Esophagus muscularis mucosa (tissue), 4 donors: ENCODE measurements at places on chromosomes 11 and 22. TPM values are rescaled to one million over a fixed set of nuclear protein-coding genes. Genes with fewer than 3 reads are reported as not detected.

DNA sequence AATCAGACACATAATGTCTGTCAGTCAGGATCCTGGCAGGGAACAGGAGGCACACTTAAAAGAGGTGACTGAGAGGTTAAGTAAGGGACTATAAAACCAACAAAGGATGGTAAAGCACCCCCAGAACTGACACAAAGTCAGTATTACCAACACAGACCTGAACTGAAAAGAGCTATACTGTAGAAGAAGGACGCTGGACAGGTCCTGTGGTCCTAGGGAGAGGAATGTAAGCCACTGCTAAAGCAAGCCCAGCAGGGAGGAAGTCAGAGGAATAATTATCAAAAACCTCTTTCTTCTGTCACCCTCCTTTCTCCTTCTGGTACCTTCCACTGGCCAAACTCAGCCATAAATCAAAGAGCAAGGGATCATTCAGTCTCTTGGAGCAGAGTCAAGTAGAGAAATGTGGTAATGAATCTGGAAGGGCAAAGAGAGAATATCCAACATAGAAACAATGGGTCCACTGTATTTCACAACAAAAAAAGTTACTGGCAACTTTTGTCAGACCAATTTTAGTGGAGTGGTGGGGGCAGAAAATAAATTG is 33.4 kb upstream of the ANGPTL5 start:
- H3K4me1 ChIP-seq: no peaks in the 10 kb centered on the region
- no peak overlapping the region for H3K27ac ChIP-seq
- no peak for DNase-seq
- no peaks in the 10 kb centered on the region for H3K27me3 ChIP-seq
- no peak overlapping the region for H3K4me3 ChIP-seq
- peaks cover 3% of the 10 kb centered on the region for H3K36me3 ChIP-seq

SEPTIN3 gene
- 0.50 TPM for total RNA-seq

APOL6 gene
- 11.3 TPM for total RNA-seq

DNA sequence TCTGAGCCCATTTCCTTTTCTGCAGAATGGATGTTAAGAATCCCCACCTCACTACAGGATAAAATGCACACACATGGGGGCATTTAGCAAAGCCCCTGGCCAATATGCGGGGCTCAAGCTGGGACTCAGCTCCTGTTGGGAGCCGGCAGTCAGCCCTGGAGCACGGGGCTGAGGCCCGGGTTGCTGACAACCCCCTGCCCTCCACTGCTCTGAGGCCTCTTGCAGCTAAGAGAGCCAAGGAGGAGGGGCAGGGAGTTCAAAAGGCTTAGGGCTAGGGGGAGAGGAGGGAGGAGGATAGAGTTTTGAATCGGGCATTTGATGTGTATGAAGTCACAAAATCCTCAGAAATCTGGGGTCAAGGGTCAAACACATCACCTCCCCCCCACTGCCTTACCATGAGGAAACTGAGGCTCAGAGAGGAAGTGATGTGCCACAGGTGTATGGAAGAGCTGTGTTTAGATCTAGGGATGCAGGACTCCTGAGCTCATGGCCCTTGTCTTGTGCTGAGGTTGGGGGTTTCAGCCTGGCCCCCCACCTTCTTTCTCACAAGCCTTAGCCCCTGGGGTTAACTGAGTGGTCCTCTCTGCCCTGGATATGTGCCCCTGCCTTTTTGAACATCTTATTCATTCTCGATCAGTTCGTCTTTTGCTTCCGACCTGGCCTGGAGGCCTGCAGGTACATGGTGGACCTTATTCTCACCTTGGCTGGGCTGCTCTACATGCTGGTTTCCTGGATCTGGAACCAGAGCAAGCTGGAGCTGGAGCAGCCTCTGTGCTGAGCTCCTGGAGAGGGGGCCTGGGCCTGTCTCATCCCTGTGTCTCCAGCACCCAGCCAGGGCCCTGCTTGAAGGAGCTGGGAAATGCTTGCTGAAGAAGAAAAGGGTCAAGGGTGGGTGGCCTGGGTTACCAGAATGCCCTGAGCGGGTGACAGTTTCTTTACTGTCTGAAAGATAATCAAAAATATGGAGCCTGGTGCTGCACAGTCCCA is 80.3 kb downstream of the LRRC32 start:
- H3K4me1 ChIP-seq: peaks cover 18% of the 10 kb centered on the region
- DNase-seq: peak; percentile 60
- no peak overlapping the region for H3K27ac ChIP-seq
- no peak overlapping the region for H3K4me3 ChIP-seq
- no peaks in the 10 kb centered on the region for H3K27me3 ChIP-seq
- no peaks in the 10 kb centered on the region for H3K36me3 ChIP-seq

FOLR1 gene
- not detected for total RNA-seq

DNA sequence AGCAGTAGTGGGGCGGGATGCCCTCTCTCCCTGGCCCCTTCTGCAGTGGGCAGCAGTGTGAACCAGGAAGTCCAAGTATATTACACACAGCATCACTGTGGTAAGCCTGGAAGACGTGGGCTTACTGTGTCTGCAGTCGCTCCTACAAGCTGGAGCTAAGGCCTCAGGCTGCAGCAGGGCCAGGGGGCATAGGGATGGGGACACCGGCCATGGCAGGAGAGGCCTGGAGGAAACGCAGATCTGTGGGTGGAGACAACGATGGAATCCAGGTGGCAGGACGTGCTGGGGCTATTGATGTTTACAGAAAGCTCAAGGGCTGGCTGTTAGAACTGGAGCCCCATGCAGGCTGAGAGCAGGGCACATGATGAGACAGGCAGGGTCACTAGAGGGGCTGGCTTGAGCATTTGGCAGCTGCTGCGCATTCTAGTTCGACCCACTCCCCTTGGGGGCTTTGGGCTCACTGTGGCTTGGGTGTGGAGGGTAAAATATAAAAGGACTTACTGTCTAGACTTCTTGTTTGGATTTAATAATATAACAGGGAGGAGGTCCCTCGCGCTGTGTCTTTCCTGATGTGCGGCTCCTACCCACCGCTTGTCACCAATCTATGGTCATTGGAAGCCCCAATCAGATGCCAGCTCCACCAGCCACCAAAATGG is 539.5 kb downstream of the TBC1D22A start:
- no peaks in the 10 kb centered on the region for H3K27me3 ChIP-seq
- H3K4me3 ChIP-seq: no peak overlapping the region
- DNase-seq: peak; percentile 80
- no peak overlapping the region for H3K27ac ChIP-seq
